ENCODE measurements at places on chromosomes 16 and 17.

DNA sequence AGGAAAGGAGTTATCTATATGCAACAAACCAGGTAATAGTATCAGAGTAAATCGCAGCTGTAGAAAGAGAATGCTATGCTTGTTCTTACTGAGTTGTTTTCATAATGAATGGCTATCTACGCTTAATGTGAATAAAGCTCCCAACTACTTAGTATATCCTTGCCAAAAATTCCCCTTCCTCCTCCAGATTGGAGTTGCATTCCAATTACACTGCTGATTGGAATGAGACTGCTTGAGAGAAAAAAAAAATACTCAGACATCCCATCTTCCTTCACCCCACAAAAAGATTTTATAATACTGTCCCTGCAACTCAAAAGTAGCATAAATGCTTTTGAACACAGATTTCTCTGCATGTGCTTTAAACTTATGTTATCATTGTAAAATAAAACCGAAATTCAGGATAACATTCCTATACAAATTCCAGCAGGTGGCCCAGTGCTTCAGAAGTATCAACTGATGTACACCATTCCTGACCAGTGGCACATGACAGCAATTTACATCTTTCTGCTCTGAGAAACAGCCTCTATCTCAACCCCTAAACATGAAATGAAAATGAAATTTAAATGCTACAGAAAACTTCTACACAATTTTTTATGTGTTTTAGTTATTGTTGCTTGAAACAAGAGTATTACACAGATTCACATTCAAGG lies 47.0 kb downstream of the SMURF2 start:
- no peak for DNase-seq

DNA sequence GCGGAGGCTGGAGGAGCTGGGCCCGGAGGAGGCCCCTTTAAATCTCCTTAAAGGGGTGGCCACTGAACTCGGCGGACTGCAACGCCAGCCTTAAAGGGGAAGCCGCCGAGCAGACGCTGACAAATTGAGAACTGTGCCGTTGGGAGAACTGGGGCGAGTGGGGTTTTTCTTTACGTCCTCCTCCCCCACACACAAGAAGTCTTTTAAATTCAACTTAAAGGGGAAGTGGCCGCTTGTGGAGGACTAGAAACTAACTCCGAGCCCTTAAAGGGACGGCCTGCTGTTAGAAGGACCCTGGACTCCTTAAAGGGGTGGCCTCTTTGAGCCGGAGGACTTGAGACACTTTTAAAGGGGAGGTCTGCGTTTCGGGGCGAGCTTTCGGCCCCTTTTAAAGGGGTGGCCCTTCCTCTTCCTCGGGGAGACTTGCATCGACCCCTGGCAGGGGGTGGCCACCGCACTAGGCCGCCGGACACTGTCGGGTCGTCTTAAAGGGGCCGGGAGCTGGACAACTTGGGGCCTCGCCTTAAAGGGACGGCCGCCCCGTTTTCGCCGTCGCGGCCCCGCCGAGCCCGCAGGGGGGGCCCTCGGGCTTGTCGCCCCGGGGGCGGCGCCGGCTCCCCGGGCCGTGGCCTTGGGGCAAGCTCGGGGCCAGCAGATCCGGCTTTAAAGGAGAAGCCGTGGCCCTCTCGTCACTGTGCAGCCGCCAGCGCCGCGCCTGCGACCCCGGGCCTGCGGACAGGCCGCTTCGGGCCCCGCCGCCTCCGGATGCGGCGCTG lies 688 bp downstream of the FBRS start:
- peak; percentile 92 for DNase-seq

- no peak for DNase-seq
Measured at GRCh38 chr17:9402590-9403199, 172.9 kb downstream of the STX8 start.

DNA sequence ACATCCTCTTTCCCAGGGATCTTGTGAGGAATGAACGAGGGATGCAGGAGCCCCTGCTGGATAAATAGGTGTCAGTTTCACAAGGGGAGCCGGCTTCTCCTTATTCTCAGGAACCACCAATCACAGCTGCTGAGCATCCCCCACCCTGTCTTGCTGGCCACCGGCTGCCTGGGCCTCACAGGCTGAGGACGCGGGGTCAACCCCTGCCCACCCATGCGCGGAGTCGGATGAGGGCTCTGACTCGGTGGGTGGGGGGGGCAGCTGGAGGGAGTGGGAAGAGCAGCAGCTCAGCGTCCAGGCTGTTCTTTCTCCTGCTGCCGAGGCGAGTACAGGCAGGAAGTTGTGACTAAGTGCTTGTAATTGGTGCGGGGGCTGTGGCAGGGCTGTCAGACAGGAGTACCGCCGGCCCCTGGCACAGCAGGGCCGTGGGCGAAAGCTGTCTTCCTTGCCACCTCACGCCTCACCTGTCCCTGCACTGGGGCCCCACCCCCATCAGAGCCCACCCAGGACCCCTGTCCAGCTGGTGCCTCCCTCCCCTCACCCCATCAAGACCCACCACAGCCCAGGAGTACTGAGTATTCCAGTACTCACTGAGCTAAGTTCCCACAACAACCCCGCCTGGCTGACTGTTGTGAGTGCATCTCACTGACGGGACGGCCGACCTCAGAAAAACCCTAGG lies 11.0 kb upstream of the DPEP1 start:
- DNase-seq, result no peak

DNA sequence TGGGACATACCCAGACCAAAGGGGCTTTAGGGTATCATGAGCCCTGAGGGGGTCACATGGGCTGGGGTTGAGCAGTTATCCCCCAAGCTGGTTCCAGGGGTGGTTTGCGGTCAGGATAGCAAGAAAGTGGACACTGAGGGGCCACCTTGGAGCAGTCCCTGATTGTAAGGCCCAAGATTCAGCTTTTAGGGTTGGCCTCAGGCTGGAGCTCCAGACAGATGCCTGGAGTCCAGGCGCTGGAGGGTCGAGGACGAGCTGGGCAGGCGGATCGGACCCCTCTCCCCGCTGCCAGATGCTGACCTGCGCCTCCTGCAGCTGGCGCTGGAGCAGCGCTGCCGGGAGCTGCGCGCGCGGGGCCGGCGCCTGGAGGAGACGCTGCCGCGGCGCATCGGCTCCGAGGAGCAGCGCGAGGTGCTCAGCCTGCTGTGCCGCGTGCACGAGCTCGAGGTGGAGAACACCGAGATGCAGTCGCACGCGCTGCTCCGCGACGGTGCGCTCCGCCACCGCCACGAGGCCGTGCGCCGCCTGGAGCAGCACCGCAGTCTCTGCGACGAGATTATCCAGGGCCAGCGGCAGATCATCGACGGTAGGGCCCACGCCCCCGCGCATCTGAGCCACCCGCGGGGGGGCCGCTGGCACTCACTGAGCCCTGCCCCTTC lies 10.0 kb downstream of the BTBD17 start:
- no peak for DNase-seq

DNA sequence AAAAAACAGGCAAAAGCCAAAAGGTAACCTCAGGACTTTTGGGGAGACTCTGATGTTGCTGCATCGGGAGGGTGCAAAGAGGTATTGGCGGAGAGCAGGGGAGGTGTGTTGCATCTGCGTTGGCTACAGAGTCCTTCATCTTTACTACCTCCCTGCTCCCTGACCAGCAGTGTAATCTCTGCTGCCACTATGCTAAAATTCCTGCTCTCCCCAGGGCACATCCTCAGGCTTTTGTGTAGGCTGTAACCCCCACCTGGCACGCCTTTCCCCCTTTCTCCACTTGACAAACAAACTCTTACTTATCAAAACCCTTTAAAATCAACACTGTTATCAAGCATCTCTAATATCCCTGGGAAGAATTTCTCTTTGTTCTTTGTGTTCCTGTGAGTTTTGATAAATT lies 435.3 kb downstream of the HAPSTR1 start:
- no peak for DNase-seq

- no peak for DNase-seq
Measured at GRCh38 chr17:62791235-62791734, 16.8 kb downstream of the MARCHF10 start.

DNA sequence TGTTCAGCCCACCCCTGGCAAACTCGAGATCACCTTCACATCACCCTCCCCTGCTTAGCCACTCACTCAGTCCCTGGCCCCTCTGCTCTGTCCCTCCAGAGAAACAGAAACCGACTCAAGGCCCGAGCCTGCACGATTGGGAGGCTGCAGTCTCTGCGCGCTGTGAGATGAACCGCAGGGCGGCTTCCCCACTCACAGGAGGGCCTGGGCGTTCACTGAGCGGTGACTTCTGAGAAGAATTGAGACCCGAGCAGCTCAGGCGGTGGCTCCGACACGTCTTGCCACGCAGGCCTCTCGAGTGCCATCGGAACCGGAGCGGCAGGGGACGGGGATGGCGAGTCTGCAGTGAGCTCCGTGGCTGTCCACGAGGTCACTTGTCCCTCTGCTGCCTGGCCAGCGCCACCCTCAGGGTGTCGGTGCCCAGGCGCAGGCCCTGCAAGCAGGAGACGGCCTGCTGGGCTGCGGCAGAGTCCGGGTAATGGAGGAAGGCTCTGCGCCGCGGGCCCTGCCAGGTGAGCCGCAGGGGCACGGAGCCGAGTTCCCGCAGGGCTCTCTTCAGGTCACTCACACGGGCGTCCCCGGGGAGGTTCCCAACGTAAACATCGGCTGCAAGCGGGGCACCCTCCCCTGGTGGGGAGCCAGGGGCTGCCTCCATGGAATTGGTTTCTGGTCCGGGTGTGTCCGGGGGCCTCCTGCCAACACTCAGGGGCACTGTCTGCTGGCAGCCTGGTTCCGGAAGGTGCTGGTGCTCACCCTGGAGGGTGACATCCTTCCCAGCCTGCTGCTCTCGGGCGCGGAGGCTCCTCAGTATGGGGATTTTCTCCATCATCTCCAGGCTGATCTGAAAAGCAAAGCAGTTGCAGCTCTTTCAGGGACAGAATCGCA lies 21.6 kb downstream of the FOXF1 start:
- no peak for DNase-seq

GRCh38 chr17:77651988-77652387 lies 306.5 kb upstream of the TNRC6C start:
- DNase-seq, result no peak

All from frontal cortex (tissue), 4 donors.